HTR-8/SVneo (cell line): ENCODE measurements at places on chromosomes 12 and 14.

DNA sequence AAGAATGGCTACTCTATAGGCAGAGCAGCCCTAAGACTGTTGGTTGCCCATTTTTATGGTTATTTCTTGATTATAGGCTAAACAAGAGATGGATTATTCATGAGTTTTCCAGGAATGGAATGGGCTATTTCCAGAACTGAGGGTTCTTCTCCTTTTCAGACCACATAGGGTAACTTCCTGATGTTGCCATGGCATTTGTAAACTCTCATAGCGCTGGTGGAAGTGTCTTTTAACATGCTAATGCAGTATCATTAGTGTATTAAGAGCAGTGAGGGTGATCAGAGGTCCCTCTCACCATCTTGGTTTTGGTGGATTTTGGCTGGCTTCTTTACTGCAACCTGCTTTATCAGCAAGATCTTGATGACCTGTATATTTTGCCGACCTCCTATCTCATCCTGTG, 904.6 kb upstream of the FBXO33 start:
- no peak for DNase-seq

- no peak for DNase-seq
Measured at GRCh38 chr14:83421711-83422110, 1888.1 kb upstream of the SEL1L start.

- no peak for DNase-seq
Measured at GRCh38 chr12:39048395-39048794, 143.0 kb upstream of the CPNE8 start.

- DNase-seq = no peak
Measured at GRCh38 chr12:11891754-11892386, 178.9 kb upstream of the BCL2L14 start.

DNA sequence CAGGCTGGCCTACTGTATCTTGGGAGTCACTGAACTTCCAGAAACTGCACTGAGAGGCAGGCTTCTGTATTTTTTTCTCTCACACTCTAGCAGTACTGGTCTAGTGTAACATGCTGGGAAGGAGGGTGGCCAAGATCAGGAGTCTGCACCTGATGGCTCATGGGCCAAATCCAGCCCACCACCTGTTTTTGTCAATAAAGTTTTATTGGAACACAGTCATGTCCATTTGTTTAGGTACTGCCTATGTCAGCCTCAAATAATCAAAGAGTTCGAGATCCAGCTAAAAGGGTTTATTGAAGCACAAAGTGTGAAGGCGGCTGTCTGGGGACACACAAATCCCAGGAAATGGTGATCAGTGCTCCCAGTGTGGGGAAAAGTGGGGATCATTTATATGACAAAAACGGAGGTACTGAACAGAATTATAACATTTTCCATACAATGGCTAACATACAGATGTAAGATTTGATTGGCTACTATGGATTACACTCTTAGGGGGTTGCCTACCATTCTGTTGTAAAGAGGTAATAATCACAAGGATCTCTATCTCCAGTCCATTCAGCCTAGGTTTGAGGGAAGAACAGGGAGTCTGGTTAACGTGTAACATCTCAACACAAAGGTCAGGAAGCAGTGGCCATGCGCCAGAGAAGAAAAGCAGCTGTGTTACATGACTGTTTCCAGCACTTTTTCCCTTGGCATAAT, 12.9 kb downstream of the USP30 start:
- no peak for DNase-seq

DNA sequence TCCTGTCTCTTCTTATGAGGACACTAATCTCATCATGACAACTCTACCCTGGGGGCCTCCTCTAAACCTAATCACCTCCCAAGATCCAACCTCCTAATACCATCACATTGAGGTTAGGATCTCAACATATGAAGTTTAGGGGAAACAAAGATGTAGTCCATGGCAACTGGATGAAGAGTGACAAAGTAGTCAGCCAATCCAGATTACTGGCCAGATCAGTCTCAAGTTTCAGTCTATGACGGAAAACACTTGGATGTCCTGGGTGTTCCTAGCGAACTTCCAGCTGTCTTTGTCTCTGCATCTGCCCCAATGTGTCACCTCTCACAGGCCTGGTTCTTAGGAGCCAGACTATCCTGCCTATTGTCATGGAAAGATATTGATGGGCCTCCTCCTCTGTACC, 630.8 kb downstream of the AACS start:
- DNase-seq = no peak

DNA sequence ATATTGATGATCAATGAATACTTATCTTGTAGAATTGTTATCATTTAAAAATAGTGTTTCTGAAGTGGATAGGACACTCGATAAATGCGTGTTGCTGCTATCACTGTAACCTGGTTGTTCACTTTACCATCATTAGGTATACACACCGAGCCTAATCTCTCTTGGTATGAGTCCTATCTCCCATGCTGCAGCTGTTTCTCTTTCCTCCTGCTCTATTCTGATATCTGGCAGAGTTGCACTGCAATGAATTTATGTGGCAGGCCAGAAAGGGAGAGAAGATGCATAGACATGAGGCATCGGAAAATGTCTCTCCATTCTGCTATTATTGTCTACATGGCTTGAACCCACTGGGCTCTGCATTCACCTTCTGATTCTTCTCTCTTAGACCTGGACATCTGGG, 26.7 kb downstream of the KCNK10 start:
- DNase-seq = no peak

GRCh38 chr12:22348208-22348607, 13.7 kb upstream of the ST8SIA1 start:
- DNase-seq = no peak

- no peak for DNase-seq
Measured at GRCh38 chr12:133023566-133023965, 13.7 kb upstream of the ZNF84 start.

DNA sequence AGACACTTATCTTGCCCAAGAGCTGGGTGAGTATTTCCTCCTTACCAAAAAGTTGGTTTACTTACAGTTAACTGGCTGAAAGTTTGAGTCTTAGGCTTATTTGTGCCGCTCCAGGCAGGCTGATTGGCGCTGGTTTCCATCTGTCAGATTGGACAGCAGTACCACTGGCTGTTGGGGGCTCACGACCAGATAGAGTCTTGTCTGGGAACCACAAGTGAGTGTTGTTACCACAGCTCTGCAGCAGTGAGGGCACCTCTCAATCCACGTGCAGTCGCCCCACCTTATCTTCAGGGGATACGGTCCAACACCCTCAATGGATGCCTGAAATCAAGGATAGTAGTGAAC, 58.9 kb downstream of the DDX51 start:
- no peak for DNase-seq

DNA sequence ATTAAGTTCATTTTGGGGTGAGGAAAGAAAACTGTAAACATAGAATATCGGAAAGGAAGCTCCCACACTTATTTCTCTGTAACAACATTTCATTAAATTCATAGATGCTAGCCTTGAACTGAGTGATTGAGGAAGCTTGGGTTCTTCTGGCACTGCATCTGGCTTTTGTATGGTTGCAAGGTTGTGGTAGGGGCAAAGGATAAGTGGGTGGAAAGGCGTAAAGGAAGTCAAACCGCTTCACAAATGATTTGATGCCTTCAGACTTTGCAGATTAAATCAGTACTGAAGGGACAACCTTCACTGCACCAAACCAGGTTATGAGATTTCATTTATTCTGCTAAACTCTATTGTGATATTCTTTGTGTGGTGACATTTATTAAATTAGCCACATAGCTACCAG, 28.1 kb upstream of the PAX9 start:
- DNase-seq = no peak

GRCh38 chr14:35211067-35211466, 81.1 kb upstream of the PSMA6 start:
- no peak for DNase-seq
